ENCODE measurements at places on chromosomes 3 and 15.

GRCh38 chr3:13234666-13235065, 161.4 kb upstream of the IQSEC1 start:
- no peak for DNase-seq

- no peak for DNase-seq
Observed at GRCh38 chr3:180062771-180063170, 26.0 kb upstream of the PEX5L start.

- no peak for DNase-seq
Observed at GRCh38 chr3:57646723-57647122, 46.2 kb downstream of the DENND6A start.

- no peak for DNase-seq
Observed at GRCh38 chr15:38049891-38050290, 115.5 kb downstream of the TMCO5A start.

GRCh38 chr3:134367869-134368750, 6.1 kb downstream of the AMOTL2 start:
- no peak for DNase-seq

GRCh38 chr3:112122870-112123269, 10.2 kb downstream of the GCSAM start:
- no peak for DNase-seq

DNA sequence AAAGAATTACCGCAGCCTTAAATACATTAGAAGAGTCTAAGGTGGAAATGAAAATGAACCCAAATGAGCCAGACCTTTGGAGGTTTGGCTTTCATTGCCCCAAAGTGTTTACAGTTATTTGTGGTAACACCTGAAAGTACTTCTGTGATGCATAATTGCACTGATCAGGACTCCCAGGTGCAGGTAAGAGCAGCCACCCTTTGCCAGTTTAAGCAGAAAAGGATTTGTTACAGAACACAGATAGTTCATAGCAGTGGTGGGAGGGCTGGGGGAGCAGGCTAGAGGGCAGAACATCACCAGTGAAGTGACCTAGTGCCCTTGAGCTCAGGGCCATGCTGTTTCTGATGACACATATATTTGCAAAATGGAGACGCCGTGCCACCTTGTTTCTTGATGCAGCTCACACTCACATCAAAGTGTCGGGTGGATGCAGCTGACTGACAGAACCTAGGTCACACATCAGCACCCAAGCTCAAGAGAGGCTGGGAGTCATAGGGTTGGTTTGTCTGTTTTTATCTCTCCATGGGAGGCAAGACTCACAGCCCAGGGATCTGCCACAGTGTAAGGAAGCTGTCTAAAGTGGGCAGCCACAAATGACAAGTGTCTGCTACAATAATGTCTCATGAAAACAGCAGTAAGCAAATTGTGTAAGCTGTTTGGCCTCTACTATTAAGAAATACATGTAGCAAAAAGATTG, 49.1 kb downstream of the NEK11 start:
- DNase-seq, result no peak

DNA sequence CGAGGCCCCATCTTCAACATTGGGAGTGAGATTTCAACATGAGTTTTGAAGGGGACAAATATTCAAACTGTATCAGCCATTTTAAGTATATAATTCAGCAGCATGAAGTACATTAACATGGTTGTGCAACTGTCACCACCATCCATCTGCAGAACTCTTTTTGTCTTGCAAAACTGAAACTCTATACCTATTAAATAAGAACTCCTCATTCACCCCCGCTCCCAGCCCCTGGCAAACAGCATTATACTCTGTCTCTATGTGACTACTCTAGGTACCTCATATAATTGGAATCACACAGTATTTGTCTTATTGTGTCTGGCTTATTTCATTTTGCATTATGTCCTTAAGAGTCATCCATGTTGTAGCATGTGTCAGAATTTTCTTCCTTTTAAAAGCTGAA, 110.1 kb downstream of the MAP2K5 start:
- DNase-seq, result no peak

DNA sequence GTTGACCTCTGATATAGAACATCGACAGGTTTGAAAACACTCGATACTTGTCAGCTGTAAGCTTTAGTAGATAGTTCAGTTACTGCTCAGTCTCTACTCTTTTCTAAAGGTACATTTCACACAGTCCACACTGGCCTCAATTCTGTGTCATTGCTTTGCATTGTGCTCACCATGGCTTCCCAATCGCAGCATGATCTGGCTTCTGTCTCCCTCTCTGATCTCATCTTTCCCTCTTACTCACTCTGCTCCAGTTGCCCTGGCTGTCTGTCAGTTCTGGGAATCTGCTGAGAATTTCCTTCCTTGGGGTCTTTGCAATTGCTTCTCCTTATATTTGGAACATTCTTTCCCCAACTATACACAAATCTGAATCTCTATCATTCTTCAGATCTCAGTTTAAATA, 80.6 kb downstream of the GTF2E1 start:
- no peak for DNase-seq
